Stimulated activated CD4-positive, alpha-beta T cell treated with anti-CD3 and anti-CD28 coated beads, TNF-alpha, amount 100 ng/mL, for 48 hours (primary cell): ENCODE measurements at places on chromosomes 13 and 19.

GRCh38 chr13:33125821-33126570, 109.8 kb downstream of the KL start:
- DNase-seq: no peak

GRCh38 chr13:39269411-39269810, 231.2 kb downstream of the NHLRC3 start:
- no peak for DNase-seq

DNA sequence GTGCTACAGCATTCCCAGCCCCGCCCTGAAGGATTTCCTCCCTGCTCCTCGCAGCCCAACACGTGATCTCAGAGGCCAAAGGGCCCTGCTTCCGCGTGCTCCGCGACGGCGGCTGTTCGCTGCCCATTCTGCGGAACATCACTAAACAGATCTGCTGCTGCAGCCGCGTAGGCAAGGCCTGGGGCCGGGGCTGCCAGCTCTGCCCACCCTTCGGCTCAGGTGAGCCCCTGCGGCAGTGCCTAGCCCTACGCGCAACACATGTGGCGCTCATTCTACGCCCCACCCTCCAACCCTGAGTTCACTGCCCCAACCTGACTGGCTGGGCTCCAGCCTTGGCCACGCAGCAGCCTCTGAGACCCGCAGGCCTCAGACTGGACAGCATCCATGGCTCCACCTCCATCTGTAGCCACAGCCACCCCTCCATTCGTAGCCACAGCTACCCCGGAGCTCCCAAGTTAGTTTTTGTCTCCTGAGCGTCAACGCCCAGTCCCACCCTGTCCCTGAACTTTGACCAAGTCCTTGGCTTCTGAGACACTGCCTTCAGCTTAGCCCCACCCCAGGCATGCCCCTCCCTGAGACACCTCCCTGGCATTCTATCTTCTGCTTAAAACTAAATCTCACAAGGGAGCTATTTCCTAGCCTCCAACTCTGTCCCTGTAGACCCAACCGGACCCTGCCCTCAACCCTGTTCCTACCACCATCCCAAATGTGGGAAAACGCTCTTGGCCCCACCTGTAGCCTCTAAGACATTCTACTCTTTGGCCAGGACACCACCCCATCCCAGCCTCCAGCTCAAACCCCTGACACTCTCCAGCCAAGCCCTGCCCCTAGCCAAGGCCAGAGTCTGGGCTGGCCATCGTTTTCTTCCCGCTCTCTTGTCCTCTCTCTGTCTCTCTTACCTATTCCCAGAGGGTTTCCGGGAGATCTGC, 6.4 kb downstream of the LTBP4 start:
- no peak for DNase-seq

- no peak for DNase-seq
Measured at GRCh38 chr13:43629691-43630480, 156.9 kb downstream of the ENOX1 start.

GRCh38 chr19:33266974-33267484, 35.3 kb downstream of the CEBPA start:
- no peak for DNase-seq

GRCh38 chr13:76027131-76027530, 391.0 kb downstream of the LMO7 start:
- DNase-seq: no peak

- DNase-seq: no peak
Measured at GRCh38 chr19:46025835-46026234, 3.0 kb upstream of the PGLYRP1 start.

- no peak for DNase-seq
Measured at GRCh38 chr19:56341948-56342347, 27.3 kb upstream of the ZSCAN5A start.

DNA sequence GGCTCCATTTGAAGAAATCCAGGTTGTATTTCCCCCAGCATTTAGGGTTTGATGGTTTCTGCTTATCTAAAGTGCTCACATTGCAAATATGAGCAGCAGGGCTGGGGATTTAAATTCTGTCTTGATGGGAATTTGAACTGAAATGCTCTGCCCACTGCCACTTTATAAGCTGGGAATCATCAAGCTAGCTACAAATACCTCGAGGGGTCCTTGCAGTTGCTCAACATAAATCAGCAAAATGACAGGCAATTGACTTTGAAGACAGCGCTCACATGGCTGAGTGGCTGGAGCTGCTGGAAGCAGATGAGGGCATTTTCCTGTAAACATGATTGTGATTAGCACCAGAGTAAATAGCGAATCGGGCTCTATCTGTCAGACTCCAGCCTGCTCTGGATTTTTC, 39.4 kb upstream of the MEDAG start:
- no peak for DNase-seq

DNA sequence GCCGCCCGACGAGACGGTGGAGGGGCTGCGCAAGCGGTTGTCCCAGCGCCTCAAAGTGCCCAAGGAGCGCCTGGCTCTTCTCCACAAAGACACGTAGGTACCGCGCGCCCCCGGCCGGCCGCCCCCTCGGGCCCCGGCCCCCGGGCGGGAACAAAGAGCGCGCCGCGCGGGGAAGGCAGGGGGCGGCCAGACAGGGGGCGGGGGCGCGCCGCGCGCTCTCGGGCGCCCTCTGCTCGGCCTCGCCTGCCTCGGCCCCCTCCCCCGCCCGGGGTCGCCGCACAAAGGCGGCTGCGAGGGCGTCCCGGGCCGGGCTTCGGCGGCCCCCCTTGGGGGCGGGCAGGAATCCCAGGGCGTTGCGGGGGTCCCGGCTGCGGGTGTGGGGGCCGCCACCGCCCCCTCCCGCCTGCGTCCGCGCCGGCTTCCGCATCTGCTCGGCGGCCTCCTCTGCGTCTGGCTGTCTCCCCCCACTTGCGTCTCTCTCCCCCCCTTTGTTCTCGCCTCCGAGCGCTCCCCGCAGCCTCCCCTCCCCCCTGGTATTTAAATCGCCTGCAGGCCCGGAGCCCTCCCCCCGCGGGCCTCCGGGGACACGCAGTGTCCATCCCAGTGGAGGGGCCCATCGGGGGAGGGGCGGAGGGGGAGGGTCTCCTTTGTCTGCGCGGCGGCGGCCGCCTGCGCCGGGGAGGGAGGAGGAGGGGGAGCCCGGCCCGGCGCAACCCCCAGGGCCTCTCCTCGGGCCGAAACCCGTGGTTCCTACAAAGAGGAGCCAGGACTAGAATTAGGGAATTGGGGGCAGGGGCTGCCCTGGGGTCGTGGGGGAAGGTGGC, 2.3 kb downstream of the MIDN start:
- no peak for DNase-seq

- DNase-seq: no peak
Measured at GRCh38 chr19:31906111-31906871, 439.1 kb upstream of the ZNF507 start.

DNA sequence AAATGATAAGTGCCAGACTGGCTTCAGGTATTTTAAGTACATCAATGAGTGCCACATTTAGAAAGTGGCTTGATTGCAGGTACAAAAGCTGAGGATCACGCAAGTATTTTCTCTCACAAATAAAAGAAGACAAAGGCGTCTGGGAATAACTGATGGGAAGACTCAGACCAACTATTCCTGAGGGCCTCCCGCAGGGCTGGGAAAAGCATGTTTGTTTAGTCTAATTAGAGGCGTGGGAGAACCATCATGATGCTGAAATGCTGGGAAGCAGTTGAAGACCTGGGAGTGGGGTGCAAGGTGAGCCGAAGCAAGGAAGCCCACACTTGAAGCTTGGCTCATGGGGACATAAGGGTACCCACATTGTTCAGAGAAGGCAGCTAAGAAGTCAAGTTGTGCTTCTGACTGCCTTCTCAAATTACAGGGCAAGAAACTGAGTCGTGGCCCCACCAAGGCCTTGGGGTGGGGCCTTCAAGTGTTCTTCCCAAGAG, 536.0 kb downstream of the MYO16 start:
- no peak for DNase-seq

GRCh38 chr19:14826006-14826405, 9.0 kb downstream of the OR7A5 start:
- DNase-seq: no peak

- DNase-seq: no peak
Measured at GRCh38 chr19:5964816-5965565, 12.9 kb downstream of the RANBP3 start.

DNA sequence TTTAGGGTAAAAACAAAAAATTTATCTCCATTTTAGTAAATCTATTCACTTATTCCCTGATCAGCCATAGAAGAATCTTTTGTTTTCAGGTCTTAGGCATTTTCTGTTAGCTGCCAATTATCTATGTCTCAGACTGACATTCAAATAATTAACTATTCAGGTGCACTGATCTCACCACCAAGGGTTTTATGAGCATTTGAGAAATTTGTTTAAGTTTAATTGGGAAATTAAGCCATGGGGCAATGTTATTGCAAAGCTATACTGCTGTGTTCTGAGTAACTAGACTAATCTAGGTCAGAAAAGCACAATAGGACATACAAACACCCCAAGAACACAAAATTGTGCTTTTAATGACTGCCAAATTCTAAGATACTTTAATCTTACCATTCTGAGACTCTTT, 210.7 kb upstream of the EDNRB start:
- no peak for DNase-seq

- no peak for DNase-seq
Measured at GRCh38 chr13:23743278-23744076, 145.7 kb downstream of the MIPEP start.

DNA sequence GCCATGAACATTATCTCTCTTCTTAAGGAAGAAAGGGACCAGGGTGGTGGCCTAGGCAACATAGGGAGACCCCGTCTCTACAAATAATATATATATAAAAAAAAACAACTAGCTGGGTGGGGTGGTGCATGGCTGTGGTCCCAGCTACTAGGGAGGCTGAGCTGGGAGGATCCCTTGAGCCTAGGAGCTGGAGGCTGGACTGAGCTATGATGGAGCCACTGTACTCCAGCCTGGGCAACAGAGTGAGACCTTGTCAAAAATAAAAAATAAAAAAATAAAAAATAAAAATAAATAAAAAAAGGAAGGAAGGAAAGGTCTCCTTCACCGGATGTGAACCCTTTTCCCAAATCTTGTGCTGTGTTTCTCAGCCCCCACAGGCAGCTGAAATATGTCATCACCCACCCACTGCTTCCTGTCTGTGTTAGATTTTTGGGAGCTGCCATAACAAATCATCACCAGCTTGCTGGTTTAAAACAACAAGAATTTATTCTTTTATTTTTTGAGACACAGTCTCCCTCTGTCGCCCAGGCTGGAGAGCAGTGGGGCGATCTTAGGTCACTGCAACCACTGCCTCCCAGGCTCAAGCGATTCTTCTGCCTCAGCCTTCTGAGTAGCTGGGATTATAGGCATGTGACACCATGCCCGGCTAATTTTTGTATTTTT, 9.5 kb upstream of the TSPAN16 start:
- DNase-seq: no peak

DNA sequence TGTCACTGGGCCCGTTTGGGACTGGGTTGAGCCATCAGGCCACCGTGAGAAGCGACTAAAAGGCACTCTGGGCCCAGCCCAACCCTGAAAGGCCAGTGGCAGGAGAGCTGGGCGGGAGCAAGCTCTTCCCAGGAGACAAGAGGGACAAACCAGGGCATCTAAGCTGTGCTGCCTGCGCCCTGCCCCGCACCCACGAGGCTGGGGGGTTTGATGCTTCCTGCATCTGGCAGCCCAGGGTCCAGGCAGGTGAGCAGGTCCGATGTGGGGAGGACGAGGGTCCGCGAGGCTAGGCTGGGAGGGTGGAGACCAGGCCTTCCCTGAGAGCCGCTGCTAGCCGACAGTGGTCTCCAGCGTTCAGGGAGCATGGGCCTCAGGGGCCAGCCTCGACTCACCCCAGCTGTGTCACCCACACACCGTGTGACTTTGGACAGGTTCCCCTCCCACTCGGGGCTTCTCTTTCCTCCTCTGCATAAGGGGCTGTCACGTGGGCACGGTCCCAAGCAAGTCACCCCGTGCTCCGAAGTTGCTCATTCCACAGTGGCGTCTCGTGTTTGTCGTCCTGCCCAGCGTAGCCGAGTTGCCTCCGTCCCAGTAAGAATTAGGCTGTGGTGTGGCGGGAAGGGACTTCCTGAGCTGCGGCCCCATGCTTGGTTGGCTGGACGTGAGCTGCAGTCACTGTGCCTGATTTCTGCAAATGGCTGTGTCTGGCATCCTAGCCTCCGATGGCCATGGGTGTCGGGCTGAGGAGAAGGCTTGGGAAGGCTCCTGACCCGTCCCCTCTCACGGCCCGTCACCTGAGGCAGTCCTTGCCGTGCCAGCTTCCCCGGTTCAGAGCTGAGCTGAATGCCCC, 15.8 kb downstream of the PLIN4 start:
- no peak for DNase-seq

DNA sequence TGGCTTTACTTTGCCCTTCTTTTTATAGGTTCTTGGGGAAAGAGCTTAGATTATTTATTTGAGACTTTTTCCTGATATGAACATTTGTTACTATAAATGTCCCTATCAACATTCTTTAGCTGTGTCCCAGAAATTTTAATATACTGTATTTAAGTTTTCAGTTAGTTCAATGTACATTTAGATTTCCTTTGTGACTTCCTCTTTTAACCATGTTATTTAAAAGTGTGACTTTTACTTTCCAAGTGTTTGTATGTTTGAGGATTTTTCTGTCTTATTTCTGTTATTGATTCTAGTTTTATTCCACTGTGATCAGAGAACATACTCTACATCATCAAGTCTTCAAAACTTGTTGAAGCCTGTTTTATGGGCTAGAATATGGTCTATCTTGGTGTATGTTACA, 72.7 kb upstream of the SPRY2 start:
- DNase-seq: no peak

DNA sequence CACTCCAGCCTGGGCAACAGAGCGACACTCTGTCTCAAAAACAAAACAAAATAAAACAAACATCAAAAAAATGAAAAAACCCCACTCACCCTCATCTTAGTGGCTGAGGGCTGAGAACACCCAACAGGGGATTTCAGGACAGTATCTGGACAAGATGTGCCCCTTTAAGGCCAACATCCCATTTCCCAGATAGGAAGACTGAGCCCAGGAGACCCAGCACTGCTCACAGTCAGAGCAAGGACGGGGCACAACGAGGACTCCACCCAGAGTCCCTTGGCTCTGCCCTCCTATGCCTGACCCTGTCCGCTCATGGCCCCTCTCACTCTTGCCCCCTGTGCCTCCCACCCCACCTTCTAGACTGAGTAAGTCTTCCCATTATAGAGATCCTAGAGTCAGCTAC, 52.9 kb upstream of the CYP4F8 start:
- no peak for DNase-seq

DNA sequence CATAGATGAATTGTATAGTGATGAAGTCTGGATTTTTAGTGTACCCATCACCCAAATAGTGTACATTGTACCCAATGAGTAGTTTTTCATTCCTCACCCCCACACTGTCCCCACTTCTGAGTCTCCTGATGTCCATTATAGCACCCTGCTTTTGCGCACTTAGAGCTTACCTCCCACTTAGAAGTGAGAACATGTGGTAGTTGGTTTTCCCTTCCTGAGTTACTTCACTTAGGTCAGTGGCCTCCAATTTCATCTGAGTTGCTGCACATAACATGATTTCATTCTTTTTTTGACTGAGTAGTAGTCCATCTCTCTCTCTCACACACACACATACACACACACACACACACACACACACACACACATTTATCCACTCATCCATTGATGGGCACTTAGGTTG, 43.2 kb upstream of the ALOX5AP start:
- no peak for DNase-seq

- DNase-seq: no peak
Measured at GRCh38 chr19:46732966-46733689, 12.7 kb upstream of the FKRP start.
